HuH-7 (cell line): ENCODE measurements at places on chromosomes 6 and 20.

- no peak for DNase-seq
These were observed 80.8 kb downstream of the PTPRK start for GRCh38 chr6:128439627-128440026.

GRCh38 chr6:11423072-11423471 lies 114.5 kb upstream of the TMEM170B start:
- DNase-seq = no peak

GRCh38 chr6:37556881-37557644 lies 57.4 kb upstream of the CCDC167 start:
- no peak for DNase-seq

GRCh38 chr20:51609251-51609650 lies 66.7 kb upstream of the NFATC2 start:
- DNase-seq = no peak

DNA sequence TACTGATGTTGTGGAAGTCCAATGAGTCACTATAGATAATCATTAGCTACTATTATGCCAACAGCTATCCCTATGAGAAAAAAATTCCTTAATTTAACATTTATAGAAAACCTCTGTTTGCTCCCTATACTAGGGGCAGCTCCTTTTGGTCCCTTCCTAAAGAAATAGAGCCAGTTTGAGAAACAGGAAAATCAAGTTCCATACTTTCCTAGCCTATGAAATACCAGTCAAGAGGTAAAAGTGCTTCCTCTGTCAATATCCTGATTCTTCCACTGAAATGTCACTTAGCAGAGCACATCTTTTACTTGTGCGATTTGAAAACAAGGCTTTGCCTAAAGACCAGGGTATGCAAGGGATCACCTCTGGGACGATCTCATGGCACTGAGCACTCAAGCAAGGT lies 14.5 kb upstream of the TRIM39 start:
- DNase-seq = no peak

DNA sequence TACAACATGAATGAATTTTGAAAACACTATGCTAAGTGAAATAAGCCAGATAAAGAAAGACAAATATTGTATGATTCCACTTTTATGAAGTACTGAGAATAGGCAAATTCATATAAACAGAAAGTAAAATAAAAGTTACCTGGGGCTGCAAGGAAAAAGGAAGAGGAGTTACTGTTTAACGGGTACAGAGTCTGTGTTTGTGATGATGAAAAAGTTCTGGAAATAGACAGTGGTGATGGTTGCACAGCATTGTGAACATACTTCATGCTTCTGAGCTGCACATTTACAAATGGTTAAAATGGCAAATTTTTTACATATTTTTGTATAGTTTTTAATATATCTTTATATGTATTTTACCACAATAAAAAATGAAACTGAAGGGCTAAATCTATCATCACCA lies 29.4 kb downstream of the EPB41L2 start:
- no peak for DNase-seq

- no peak for DNase-seq
These were observed 9.5 kb downstream of the ALDH5A1 start for GRCh38 chr6:24504287-24504648.
